ENCODE measurements at places on chromosomes 11 and 22.

DNA sequence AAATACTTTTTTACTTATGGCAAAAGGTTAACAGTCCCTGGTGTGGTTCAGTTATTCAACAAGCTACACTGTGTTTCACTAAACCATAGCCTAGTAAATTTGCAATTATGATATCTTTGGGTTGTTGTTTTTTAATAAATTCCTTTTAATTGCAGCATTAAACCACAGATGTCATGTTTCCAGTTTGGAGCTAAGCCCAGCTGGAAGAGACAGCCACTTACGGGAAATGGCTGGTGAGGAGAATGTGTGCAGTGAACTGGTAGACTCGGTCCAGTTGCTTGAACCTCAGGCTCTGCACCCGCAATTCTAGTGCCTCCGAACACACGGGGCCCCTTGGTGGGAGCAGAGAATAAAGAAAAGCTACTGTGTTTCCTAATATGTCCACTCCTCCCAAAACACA is 70.8 kb downstream of the WNT11 start:
- DNase-seq: no peak

DNA sequence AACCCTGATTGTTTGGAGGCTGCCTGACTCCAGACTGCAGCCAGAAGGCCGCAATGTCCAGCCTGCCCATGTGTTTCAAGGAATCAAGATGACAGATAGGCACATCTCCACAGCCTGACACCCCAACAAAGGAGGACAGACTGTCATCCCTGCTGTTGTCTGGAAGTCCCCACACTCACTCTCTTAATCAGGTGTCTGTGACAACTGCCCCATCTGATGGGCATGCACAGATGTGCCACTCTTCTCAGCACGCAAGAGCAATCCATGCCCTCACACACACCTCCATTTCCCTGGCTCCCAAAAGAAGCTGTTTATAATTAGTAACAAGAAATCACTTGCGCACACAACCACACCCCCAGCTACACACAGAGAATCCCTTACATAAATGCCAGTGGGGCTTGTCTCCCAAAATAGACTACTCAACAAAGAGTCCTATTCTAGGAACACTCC is 117.6 kb downstream of the C11orf58 start:
- DNase-seq: no peak

DNA sequence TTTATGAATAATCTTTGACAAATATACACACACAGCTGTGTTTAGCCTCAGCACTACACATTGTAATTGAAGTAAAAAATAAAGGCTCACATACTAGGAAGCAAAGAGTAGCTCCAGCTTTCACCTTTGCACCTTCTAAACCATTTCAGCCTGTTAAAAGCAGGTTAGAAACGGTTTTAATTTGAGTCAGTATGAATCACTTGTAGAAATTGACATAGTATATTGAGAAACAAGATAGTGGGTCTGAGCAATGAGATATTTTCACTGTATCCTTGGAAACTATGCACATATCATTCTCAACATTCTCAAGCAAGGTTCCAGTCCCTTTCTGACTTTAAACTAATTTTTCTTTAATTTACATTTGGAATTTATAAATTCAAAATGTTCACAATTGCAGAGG is 380.3 kb downstream of the AASDHPPT start:
- DNase-seq: no peak

DNA sequence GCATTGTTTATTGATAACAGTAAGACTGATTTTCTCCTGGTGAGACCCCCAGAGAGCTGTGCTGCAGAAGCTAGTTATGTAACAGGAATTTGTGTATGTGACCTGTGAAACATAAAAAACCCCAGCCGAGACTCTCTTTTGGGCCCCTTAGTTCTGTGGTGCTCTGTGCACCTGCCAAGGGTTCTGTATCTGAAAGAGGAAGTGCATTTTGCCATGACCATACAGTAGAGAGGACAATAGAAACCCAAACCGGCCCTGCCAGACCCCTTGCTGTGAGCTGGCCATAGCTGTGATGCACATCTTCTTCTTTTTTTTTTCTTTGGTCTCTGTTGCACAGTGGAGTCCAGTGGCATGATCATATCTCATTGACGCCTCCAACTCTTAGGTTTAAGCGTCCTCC is 31.4 kb upstream of the APOL5 start:
- no peak for DNase-seq

DNA sequence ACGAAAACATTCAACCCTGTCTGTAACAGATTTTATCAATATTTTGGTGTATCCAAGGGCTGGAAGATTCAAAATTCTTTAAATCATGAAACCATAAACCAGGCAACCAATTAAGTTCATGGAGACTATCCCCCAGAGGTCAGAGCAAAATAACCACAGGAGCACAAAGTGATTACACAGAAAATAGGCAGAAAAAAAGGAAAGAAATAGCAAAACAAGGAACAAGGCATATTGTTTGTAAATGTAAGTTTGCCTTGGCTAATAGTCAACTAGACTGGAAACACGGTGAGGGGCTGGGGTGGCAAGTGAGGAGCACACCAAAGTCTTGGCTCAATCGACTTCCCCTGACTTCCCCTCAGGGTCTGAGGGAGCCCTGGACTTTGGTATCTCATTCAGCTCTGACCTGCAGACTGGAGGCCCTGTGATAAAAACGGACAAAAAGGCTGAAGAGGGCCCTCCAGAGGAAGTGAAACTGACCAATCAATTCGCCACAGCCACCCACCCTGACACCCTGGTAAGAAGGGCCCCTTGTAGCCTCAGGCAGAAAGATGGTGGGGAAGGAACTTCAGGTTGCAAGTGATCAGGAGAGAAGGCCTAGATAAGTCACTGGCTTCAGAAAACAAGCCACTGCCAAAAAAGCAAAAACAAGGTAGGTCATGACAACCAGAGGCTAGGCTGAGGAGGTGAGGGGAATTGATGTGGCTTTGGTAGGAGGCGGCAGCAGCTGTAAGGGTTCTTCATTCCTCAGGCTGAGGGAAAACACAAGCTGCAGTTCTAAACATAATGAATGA is 1.8 kb downstream of the SIK3 start:
- DNase-seq: peak; percentile 32

DNA sequence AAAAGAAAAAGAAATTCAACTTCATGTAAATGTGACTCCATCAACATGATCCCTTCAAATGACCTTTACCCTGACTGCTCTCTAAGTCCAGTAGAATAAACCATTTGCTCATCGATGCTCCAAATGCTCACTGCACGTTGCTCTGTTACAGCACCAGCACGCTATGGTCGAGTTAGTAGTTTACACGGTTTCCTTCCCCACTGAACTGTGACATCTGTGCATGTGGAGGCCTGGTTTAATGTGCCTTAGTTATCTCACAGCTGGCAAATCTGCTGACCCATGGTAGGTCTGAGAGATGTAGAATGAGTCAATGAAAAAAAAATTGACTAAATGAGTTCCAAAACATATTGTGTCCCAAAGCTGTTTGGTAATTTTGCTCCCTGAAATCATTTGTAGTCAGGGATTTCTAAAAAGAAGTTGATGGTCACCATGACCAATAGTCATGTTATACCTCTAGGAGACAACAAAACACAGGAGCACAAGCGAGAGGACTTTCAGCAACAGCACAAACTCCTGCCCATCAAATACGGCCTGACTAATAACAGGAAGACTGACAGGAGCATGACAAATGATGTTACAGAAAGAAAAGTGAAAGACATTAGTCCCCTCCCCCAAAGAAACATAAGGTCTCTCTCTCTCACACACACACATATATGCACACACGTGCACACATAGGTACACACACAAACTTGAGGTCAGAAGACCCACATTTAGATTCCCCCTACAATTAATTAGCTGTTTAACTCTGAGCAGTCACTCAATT is 624.5 kb downstream of the OPCML start:
- no peak for DNase-seq

DNA sequence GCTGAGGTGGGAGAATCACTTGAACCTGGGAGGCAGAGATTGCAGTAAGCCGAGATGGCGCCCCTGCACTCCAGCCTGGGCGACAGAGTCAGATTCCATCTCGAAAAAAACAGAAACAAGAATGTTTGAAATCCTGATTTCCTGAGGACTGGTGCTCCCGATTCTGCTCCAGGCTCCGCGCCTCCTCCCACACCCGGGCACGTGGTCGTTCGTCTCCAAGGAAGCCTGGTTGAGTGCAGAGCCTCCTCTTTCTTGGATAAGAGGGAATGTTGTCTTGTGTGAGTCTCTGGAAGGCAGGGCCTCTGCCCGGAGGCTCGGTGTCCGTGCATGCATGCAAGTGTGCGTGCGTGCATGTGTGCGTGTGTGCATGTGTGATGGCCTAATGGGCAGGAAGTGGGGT is 30.1 kb downstream of the BRSK2 start:
- DNase-seq: no peak

DNA sequence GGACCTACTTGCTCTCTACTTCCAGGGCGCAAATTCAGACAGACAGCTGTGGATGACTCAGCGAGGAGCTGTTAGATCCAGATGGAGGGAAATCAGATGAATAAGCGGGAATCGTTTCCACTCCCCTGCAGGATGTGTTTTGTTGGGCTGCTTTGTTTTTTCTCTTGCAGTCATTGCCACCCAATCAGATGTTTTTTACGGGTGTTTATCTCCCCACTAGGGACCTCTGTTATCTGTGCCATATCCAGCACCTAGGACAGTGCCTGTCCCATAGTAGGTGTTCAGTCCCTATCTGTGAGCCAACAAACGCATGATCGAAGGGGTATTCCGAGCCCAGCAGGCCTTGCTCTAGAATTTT is 51.1 kb upstream of the PARVG start:
- DNase-seq: no peak

- no peak for DNase-seq
These were observed 12.5 kb downstream of the IRAG1 start for GRCh38 chr11:10680956-10681487.

GRCh38 chr11:11916981-11917399 is 75.2 kb downstream of the USP47 start:
- no peak for DNase-seq

Data from stimulated activated naive CD4-positive, alpha-beta T cell treated with Interleukin-2 at 50 U/mL for 16 hours (primary cell).